ENCODE measurements at places on chromosomes 6 and 20.
A peak's percentile ranks its signal among the peaks of the same experiment; 100 is the strongest.

- no peak for DNase-seq
Measured at GRCh38 chr20:1310506-1311190, 18.3 kb downstream of the SDCBP2 start.

DNA sequence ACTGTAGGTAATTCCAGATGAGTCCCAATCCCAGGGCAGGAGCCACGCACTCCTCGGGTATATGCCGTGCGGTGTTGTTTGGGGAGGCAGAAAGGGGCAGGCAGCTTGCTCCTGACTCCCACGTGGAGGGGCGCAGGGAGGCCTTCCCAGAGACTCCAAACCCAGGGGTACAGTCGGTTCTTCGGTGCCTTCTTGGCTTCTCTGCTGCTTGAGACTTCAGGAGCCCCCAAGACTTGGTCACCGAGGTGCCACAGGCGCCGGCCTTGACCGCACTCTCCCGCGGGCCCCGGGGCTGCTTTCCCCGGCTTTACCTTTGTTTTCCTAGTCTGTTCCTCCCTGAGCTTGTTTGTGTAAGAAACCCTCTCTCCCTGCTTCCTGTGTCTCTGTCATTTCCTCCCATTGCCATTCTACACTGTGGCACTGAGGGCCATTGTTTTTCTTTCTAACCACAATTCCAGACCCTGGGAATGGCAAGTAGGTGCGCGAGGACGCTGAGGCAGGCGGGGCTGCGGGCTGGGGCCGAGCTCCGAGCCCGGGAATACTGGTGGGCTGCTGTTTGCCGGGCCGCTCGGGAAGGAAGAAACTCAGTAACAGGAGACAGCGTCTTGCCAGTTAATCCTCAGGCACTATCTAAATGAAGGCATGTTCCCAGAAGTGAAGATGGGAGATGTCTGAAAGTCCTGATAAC, 215.6 kb upstream of the HEY2 start:
- DNase-seq, result no peak

DNA sequence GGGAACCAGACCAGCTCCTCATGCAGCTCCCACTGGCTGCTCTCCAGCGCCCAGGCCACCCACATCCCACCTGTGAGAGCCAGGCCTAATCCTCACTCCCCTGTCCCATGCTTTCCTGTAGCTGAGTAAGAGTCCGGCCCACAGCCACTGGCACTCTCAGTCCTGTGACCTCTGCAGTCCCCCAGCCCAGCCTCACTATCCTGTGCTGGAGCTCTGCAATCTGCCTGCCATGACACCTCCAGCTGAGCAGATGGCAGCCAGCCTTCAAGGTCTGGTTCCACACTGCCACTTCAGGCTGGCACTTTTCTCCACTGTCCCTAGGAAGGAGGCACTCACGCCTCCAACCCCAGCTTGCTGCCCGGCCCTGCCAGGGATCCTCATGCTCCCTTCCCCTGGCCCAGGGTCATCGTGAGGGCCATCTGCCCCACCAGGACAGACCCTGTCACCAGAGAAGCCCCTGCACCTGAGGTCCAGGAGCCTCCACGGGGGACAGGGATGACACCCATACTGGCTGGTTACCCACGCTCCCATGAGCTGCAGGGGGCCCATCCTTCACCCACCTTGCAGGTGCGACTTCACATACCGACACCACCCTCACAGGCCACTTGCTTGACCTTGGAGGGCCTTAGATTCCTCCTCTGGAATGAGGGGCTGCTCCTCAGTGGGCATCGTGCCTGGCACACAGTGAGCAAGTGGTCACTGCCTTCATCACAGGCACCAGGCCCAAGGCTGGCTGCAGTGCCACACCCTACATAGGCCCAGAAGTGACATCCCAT, 100.1 kb downstream of the ASXL1 start:
- DNase-seq, result no peak

DNA sequence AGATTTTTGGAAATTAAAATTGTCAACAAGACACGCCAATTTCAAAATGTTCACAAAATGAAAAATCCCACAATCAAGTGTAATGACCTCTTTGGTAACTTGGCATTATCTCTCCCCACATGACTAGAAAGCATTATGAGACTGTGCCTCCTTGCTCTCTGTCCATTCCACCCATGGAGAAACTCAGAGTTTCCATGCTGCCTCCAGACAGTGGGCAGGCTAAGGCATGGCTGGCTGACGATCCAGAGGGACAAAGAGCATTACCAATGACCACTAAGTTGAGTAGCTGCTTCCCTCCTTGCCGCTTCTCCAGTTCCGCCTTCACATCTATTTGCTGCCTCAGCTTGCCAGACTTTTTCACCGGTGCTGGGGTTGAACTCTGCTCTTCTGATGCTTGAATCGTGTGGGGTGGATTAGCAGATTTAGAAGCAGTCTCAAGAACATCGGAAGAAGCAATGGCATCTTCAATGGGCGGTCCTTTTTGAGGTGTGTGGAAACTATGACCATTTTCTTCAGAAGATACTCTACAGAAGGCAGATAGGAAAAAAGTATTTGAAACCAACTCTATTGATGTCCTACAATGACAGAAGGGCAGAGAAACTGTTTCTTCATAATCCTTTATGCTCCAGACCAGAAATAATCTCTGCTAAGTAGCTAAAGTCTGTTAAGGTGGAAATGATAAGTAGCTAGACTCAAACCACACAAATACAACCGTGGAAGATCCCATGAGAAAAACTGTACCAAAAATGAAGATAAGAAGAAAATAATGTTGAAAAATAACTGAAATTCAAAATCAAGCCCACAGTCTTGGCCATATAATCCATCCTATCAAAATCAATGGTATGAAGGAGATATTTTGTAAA, 47.5 kb upstream of the ALDH8A1 start:
- DNase-seq, result no peak

- no peak for DNase-seq
Measured at GRCh38 chr6:149014631-149015534, 268.1 kb downstream of the UST start.

- DNase-seq, result no peak
Measured at GRCh38 chr20:8912731-8913130, 156.2 kb upstream of the PLCB4 start.

DNA sequence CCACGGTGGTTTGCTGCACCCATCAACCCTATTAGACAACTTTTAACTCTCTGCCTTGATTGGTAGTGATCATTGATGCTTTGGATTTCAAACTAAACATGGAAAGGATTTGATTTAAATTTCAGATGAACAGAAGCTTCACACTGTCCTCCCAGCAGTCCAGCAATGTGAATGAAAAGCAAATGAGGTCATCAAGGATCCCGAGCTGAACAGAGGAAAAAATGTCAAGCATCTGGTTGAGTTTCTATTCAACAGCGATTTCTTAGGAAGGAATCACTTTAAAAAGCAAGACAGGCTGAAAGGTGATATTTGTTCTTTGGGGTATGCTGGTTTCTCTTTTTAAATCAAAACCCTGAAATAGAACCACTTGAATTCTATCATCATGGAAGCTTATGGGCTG, 10.6 kb upstream of the SAMD3 start:
- DNase-seq, result no peak

DNA sequence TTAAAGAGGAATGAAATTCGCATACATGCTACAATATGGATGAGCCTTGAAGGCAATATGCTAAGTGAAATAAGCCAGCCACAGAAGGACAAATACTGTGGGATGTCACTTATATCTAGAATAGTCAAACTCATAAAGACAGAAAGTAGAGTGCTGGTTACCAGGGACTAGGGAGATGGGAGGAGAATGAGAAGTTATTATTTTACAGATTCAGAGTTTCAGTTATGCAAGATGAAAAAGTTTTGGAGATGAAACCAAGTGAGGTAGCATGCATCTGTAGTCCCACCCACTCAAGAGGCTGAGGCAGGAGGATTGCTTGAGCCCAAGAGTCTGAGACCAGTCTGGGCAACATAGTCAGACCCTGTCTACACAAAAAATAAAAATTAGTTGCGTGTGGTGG, 82.5 kb upstream of the ARID1B start:
- DNase-seq, result no peak

DNA sequence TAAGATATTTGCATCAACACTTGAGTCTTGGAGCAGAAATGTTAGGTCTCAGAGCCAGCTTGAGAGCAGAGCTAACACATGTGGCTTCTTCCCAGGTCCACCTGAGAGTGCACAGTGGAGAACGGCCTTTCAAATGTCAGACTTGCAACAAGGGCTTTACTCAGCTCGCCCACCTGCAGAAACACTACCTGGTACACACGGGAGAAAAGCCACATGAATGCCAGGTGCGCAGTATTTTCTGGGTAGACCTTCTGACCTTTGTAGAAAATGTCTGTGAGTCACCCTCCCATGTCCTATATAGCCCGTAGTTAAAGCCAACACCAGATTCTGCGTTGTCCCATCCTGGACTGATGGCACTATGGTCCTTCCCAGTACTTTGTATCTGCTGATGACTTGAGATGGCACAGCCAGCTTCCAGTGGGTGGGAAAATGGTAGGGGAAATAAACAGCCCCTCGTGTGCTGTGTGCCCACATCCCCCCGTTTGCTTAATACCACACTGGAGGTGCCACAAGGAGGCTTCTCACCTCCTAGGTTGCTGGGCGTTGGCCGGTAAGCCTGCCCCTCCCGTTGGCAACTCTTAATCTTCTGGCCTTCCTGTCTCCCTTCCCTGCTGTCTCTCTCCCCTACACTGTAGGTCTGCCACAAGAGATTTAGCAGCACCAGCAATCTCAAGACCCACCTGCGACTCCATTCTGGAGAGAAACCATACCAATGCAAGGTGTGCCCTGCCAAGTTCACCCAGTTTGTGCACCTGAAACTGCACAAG, 20.3 kb downstream of the PRDM1 start:
- DNase-seq, result no peak

- peak; percentile 90 for DNase-seq
Measured at GRCh38 chr6:2738373-2738979, 12.2 kb downstream of the MYLK4 start.

DNA sequence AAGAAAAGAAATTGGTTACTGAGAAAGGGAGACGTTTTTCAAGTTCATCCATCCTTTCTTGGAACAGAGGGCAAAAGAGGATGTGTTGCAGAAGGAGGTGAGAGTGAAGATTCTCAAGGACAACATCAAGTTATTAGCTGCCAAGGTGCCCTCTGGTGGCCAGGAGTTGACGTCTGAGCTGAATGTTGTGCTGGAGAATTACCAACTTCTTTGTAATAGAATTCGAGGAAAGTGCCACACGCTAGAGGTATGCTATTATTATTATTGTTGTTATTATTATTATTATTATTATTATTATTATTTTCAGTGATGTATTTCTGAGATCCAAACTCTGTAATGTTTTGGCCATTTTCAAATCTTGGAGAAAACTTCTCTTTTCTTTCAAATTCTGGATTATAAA, 197.0 kb downstream of the UTRN start:
- peak; percentile 91 for DNase-seq

- DNase-seq, result peak; percentile 91
Measured at GRCh38 chr6:152232501-152233151, 404.5 kb downstream of the SYNE1 start.

DNA sequence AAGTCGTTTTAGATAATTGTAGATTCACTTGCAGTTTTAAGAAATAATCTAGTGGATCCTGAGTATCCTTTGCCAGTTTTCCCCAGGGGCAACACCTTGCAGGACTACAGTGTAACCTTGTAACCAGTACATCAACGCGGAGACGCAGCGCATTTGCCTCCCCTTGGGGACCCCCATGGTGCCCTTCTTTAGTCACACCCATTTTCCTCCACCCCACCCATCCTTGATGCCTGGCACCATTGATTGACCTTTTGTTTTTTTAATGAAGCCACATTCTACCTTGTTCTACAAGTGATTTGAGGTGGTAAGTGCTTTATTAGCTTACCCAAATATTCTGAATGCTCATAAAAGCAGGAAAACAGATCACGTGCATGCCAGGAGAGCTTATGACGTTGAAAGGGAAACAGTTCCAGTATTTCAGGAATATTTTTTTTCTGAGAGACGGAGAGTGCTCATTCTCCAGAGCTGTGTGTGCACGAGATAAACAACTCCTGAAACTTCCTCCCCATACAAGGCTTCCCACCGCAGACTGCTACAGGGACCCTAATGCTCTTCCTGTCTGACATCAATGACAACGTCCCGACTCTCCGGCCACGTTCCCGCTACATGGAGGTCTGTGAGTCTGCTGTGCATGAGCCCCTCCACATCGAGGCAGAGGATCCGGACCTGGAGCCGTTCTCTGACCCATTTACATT, 35.7 kb downstream of the CDH26 start:
- no peak for DNase-seq

DNA sequence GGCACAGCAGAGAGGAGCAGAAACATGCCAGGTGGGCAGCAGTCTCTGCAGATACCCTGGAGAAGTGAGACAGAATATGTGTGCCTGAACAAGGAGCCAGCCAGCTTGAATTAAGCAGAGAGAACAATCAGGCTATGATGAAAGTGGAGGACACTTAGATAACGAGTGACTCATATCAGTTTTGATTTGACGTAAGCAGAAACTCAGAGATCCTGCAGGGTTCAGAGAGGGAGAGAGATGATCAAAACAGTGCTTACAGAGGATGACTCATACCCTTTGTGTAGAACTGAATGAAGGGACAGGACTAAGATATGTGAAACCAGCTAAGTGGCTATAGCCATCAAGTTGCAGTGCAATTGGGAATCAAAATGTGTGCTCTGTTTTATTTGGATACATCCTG, 300.7 kb downstream of the TENT5A start:
- DNase-seq, result peak; percentile 93

GRCh38 chr20:46361381-46361780, 45.0 kb downstream of the ELMO2 start:
- DNase-seq, result no peak

- DNase-seq, result no peak
Measured at GRCh38 chr6:45455408-45455807, 77.7 kb upstream of the SUPT3H start.

- DNase-seq, result peak; percentile 45
Measured at GRCh38 chr6:15386110-15386755, 140.4 kb downstream of the JARID2 start.

GRCh38 chr6:45812922-45813321, 202.7 kb downstream of the CLIC5 start:
- no peak for DNase-seq

- no peak for DNase-seq
Measured at GRCh38 chr20:61391812-61392520, 139.9 kb downstream of the CDH4 start.

GRCh38 chr6:30769088-30769852, 24.9 kb upstream of the IER3 start:
- peak; percentile 73 for DNase-seq

DNA sequence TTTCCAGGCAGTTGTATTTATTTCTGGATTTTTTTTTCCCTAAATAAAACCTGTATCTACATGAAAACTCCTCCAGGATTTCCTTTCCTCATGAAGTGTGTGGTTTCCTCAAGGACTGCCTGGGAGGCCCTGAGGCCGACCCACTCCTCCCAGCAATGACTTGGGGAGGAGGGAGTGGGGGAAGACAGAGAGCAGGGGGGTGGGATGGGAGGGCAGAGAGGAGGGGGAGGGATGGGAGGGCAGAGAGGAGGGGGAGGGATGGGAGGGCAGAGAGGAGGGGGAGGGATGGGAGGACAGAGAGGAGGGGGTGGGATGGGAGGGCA, 161.8 kb upstream of the AGPAT4 start:
- no peak for DNase-seq

DNA sequence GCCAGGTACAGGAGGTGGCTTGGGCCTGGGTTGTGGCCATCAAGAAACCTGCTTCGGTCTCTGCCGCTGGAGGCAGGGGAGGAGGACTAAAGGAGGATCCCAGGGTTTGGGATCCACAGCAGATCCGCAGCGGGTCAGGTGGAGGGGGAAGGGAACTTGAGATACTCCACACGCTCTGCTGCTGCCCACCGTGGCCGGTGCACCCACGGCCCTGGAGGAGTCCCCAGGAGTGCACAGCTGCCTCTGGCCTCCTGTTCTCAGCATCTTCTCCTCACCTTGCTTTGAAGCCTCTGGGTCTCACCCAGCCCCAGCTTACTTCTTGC, 286.8 kb downstream of the CDH4 start:
- DNase-seq, result no peak

- DNase-seq, result peak; percentile 67
Measured at GRCh38 chr6:26478985-26479278, 21.2 kb upstream of the BTN1A1 start.
